Stimulated activated CD4-positive, alpha-beta T cell treated with anti-CD3 and anti-CD28 coated beads, Interleukin-12 subunit alpha, Interleukin-12 subunit beta, amount 100 ng/mL, for 24 hours (primary cell): ENCODE measurements at places on chromosomes 1 and 21.

DNA sequence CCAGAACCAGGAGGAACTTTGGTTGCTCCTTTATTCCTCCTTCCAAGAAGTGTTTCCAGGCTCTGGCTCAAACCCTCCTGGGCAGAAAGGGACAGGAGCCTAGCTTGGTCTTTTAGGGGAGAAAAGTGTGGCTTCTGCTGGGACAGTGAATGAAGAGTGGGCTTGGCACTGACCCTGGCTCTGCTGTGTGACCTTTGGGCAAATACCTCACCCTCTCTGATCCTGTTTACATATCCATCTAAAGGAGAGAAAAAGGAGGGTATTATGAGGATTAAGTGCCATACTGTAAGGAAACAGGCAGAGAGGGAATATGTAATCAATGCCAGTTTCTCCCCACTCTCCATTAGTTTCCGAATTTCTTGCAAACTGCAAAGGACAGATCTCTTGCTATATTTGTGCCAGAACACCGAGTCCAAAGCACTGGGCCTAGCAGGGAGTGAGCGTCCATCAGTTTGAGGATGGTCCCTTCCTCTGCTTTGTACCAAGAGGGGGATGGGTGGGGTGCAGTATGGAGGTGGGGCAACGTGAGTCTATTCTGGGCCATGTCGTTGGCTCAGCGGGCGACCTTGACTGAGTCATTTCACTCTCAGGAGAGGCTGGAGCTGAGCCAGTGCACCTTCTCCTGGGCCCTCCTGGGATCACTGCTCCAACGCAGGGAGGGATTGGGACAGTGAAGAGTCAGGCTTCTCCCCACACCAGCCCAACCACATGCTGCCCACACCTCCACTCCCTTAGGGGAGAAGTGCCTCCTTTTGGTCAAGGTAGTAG is 38.4 kb downstream of the IGSF21 start:
- DNase-seq, result no peak

DNA sequence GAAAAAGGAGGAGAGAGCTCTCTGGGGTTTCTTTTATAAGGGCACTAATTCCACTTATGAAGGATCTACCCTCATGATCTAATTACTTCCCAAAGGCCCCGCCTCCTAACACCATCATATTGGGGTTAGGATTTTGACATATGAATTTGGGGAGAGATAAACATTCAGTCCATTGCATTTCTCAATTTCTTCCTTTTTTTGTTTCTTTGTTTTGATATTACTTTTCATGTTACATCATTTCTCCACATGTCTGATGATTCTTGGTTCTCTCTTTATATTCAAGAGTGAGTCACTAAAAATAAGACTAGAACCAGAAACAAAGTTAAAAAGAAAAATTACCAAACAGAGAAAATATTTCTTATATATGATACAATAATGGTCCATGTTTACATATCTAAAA is 63.2 kb upstream of the DUSP10 start:
- no peak for DNase-seq

- DNase-seq, result no peak
Observed at GRCh38 chr1:209627027-209627731, 25.0 kb downstream of the LAMB3 start.

DNA sequence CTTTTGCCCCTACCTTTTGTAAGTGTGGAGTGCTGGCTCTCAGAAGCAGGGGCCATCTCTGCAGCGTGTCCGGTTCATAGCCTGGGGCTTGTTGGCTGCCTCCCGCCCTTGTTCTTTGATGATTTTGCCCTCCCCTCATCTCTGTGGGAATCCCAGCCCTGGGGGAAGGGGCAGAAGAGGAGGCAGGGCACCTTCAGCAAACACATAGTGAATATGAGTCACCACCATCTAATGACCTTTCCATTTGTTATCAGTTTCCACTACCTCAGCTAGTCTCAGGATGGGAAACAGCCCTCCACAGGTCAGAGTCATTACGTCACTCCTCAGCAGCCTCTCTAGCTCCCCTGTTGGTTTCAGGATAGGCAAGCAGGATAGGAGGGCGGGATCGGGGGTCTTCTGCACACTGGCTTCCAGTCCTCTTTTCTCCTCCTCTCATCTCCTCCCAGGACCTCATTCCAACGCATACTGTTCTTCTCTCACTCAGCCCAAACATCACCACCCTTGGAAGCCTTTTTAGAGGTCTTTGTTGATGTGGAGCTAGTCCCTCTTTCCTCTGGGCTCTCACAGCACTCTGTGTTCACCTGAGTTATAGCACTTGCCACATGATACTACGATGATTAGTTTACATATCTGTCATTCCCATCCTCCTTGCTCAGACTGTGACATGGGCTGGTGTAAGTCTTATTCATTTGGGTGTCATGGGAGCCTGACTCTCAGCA is 15.8 kb downstream of the GADD45A start:
- DNase-seq, result no peak

- DNase-seq, result no peak
Observed at GRCh38 chr21:32138658-32139057, 140.2 kb downstream of the MIS18A start.

DNA sequence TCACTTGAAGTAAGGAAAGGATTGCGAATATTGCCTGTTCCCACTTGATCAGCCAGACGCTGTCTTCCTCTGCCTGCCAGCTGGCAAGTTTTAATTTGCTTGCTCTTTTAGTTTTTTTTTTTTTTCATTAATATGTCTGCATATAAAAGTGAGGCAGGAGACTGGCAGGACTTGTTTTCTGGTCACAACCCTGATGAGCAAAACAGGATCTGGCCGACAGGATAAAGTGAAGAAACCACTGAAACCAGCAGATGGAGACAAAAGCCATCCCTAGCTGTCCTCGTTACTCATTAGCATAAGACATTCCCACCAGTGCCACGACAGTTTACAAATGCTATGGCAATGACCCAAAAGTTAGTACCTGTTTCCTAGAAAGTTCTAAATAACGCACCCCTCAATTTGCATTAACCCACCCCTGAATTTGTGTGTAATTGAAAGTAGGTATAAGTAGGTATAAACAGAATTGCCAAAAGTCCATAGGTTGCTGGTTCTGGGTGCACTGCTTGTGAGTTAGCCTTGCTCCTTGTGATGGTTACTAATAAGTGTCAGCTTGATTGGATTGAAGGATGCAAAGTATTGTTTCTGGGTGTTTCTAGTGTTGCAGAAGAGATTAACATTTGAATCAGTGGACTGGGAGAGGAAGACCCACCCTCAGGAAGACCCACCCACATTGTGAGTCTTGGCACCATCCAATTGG is 60.8 kb downstream of the ZNF684 start:
- no peak for DNase-seq

- no peak for DNase-seq
Observed at GRCh38 chr1:5067246-5067645, 412.8 kb downstream of the AJAP1 start.

GRCh38 chr1:235102993-235103411 is 25.6 kb downstream of the TOMM20 start:
- DNase-seq, result no peak

GRCh38 chr1:80668372-80668771 is 1132.4 kb upstream of the ADGRL2 start:
- DNase-seq, result no peak

- DNase-seq, result no peak
Observed at GRCh38 chr1:45071567-45071966, 59.5 kb downstream of the UROD start.

- DNase-seq, result peak; percentile 45
Observed at GRCh38 chr21:38244885-38245869, 11.6 kb upstream of the KCNJ15 start.

- DNase-seq, result no peak
Observed at GRCh38 chr1:35661474-35661795, 20.1 kb upstream of the PSMB2 start.

GRCh38 chr1:21935891-21936365 is 1.2 kb downstream of the HSPG2 start:
- no peak for DNase-seq

- DNase-seq, result no peak
Observed at GRCh38 chr1:96978444-96978843, 256.9 kb downstream of the PTBP2 start.

- peak; percentile 63 for DNase-seq
Observed at GRCh38 chr1:6490181-6491080, 1.0 kb downstream of the PLEKHG5 start.

- no peak for DNase-seq
Observed at GRCh38 chr1:192067360-192067759, 90.9 kb upstream of the RGS18 start.

- no peak for DNase-seq
Observed at GRCh38 chr1:244273262-244273844, 178.4 kb downstream of the ADSS2 start.

DNA sequence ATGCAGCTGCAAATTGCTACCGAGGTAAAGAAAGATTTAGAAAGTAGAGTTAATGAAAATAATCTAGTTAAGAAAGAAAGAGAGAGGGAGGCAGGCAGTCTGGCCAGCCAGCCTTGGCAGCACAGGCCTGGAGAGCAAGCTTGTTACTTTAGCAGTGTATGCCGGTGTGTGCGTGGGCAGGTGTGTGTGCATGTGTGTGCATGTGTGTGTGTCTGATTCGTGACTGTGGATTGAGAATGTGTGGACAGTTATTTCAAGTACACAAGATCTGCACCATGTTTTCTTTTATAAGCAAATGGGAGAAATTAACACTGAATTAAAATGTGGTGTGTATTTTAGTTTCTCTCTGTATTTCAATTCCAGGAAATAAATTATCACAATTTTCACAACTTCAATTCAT is 211.6 kb downstream of the DSCAM start:
- DNase-seq, result no peak

- no peak for DNase-seq
Observed at GRCh38 chr1:110736900-110737605, 62.3 kb upstream of the KCNA3 start.

DNA sequence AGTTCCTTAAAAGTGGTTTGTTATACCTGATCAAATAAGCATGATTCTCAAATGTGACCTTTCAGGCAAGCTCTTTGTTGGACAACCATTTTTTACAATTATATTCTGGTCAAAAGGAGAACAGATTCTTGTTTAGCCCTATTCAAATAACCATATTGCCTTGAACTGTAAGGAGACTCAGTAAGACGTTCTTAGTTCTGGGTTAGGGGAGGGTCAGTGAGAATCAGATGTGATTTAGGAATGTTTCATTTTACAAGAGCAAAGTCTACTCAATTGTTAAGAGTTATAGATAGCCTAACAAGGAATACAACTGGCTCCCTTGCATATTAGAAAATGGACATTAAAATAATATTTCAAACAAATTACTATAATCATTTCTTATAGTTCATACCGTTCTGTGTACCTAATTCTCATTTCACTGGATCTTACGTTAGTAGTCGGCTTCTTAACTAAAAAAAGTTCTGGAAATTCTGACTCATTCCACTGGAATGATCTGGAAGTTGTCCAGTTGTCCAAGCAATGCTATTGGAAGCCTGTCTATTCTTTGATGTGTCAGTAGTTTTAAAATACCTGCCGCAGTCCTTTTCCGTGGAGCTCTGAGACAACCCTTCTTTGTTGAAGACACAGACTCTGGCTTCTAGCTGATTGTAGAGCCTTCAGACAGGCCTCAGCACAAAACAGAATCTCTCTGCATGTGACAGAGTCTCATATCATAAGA is 88.8 kb downstream of the MAST2 start:
- no peak for DNase-seq

DNA sequence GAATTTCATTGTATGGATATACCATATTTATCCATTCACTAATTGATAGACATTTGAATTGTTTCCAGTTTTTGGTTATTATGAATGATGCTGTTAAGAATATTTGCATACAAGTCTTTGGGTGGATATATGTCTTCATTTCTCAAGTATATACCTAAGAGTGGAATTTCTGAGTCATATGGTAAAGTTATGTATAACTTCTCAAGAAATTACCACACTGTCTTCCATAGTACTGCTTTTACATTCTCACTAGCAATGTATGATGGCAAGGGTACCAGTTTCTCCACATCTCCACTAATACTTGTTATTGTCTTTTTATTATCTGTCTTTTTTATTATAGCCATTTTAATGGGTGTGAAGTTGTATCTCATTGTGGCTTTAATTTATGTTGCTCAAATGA is 74.6 kb upstream of the TENT5C start:
- no peak for DNase-seq

DNA sequence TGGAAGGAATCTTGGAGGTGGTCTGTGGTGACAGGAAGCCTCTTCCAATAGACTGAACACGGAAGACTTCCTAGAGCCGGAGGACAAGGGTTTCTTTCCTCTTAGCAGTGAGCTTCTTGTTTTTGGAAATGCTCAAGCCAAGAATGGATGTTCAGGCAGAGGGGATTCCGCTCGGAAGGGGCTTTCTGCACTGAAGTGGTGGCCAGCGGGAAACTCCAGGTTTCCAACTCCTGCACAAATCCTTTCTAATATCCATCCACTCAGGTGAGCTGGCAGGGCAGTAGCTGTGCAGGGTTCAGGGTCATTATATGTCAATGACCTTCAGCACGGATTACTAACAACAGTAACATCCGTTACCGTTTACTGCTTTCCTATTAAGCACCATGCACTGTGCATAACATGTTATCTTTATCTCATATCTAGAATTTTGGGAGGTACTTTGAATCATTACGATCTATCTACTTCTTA is 573 bp upstream of the CPT2 start:
- DNase-seq, result no peak

- no peak for DNase-seq
Observed at GRCh38 chr1:218394416-218394815, 49.3 kb downstream of the TGFB2 start.

- DNase-seq, result no peak
Observed at GRCh38 chr21:32535612-32536011, 49.7 kb downstream of the TCP10L start.

- no peak for DNase-seq
Observed at GRCh38 chr1:230788561-230789275, 41.5 kb downstream of the CAPN9 start.

- DNase-seq, result no peak
Observed at GRCh38 chr1:96487394-96487793, 234.2 kb upstream of the PTBP2 start.
